ENCODE measurements at places on chromosomes 3 and 15. TPM values are rescaled to one million over a fixed set of nuclear protein-coding genes. Genes with fewer than 3 reads are reported as not detected.

C3orf85 gene
- total RNA-seq, result not detected

BFSP2 gene
- total RNA-seq, result not detected

DNA sequence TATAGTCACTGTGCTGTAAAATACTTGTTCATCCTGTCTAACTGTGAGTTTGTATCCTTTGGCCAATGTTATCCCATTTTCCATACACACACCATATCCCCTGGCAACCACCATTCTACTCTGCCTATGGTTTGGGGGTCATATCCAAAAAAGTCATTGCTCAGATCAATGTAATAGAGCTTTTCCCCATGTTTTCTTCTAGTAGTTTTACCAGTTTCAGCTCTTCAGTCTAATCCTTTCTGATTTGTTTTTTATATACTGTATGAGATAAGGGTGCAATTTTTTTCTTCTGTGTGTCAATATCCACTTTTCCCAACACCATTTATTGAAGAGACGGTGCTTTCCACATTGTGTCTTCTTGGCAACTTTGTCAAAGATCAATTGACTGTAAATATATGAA is 14.0 kb upstream of the DLG1 start:
- H3K27ac ChIP-seq, result no peak overlapping the region
- no peak overlapping the region for H3K4me3 ChIP-seq
- H3K4me1 ChIP-seq, result no peaks in the 10 kb centered on the region

GRCh38 chr3:160757233-160758106 is 1.4 kb downstream of the PPM1L start:
- no peaks in the 10 kb centered on the region for H3K36me3 ChIP-seq
- DNase-seq, result peak; percentile 65
- H3K4me3 ChIP-seq, result peak overlapping the region; percentile 79

DNA sequence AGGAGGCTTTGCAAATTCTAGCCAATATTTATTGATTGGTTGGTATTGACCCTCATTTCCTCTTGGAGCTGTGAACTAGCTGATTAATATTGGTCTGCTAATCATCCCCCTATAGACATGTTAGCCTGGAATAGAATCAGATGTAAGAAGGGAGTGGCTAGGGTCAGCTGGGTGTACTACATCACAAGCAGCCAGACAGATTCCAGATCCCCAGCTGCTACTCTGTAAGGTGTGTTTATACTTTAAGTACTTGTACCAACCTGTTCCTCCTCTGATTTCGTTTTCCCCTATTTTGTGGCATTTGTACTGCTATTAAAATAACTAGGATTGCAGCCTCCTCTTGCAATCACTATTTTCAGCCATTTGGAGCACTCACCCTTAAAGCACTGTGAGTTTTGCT is 49.9 kb downstream of the PARP15 start:
- H3K36me3 ChIP-seq, result no peaks in the 10 kb centered on the region
- no peak for DNase-seq

DNA sequence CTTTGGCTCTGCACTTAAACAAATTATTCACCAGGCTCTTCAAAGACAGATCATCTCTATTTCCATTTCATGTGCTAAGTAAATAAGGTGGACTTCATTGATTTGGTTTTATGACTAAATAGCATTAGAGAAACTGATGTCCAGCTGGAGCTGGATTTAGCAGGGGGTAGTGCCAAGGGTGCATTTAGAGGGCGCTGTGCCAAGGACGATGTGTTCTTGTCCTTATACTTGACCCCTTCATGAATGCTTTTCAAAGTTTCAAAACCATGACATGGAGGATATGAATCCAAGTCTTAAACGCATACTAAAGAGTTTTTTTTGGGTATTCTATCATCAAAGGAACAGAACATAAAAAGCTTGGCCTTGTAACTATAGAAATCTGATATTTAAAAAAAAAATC is 233.2 kb downstream of the RYR3 start:
- H3K4me1 ChIP-seq, result no peaks in the 10 kb centered on the region
- no peak overlapping the region for H3K27ac ChIP-seq
- H3K4me3 ChIP-seq, result no peak overlapping the region
- no peaks in the 10 kb centered on the region for H3K27me3 ChIP-seq

GRCh38 chr3:174488527-174488926 is 370.6 kb upstream of the NAALADL2 start:
- no peak for DNase-seq
- no peaks in the 10 kb centered on the region for H3K4me1 ChIP-seq
- no peaks in the 10 kb centered on the region for H3K36me3 ChIP-seq
- no peak overlapping the region for H3K27ac ChIP-seq
- no peaks in the 10 kb centered on the region for H3K27me3 ChIP-seq
- no peak overlapping the region for H3K4me3 ChIP-seq

DNA sequence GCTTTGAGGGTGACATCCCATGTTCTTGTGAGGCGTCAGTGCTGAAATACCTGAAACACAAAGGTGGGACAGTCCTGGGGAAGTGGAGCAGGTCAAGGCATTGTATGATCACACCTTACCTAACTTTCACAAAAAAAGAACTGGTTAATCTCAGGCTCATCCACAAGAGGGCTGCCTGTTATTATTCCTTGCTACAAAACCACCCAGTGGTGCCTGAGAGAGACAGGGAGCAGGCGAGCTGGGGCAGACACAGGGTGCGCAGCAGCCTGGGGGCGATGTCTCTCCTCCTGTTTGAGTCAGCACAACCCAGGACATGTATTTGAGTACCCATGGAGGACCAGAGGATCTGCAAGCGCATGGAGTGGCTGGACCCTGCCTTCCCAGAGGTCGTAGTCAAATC is 316.8 kb upstream of the ATP10A start:
- no peaks in the 10 kb centered on the region for H3K36me3 ChIP-seq
- no peaks in the 10 kb centered on the region for H3K4me1 ChIP-seq
- H3K27me3 ChIP-seq, result no peaks in the 10 kb centered on the region
- H3K27ac ChIP-seq, result no peak overlapping the region
- DNase-seq, result no peak

- no peak overlapping the region for H3K4me3 ChIP-seq
- no peaks in the 10 kb centered on the region for H3K4me1 ChIP-seq
- H3K27me3 ChIP-seq, result no peaks in the 10 kb centered on the region
- no peak for DNase-seq
- H3K36me3 ChIP-seq, result peaks cover 56% of the 10 kb centered on the region
Observed at GRCh38 chr15:90495067-90495466, 34.7 kb upstream of the CRTC3 start.

DNA sequence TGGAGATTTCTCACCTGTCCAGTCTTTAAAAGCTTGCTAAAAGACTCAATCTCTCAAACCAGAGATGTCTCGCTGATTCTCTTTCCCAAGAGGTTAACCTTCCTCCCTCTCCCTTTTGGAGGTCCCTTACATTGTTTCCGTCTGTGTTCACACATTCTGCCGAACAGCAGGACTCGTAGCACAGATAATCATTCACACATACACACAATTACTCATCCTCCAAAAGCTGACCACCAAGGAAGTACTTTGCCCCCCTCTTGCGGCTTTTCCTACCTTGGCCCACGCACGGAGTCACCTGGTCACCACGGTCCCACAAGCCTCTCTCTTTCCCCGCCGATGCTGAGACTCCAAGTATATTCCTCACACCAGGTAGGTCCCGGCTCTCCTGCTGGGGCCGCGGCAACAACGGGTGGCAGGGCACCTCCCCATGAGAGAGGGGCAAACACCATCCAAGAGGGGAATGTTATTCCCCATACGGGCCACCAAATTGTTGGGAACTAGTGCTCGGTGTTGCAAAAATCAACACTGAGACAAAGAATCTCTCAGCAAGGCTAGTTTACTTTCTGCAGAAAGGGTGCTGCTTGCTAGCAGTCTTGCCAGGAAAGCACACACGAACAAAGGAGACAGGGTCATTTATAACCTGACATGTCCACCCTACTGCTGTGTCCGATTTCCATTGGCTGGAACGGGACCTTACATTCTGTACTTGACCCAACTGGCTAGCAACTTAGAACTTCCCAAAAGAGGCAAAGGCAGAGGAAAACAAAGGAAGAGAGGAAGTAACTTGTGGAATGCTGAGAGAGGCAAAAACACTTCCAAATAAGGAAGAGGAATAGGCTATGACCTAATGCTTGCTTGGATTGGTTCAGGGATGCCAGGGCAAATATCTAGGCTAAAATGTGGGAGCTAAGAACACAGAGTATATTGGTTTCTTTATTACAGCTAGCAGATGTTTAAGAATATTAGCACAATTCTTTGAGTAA is 102.1 kb upstream of the NECTIN3 start:
- H3K36me3 ChIP-seq, result no peaks in the 10 kb centered on the region
- no peaks in the 10 kb centered on the region for H3K4me1 ChIP-seq
- H3K27ac ChIP-seq, result no peak overlapping the region
- no peaks in the 10 kb centered on the region for H3K27me3 ChIP-seq
- H3K4me3 ChIP-seq, result no peak overlapping the region
- DNase-seq, result no peak
